ENCODE measurements at places on chromosomes 7 and 10. TPM values are rescaled to one million over a fixed set of nuclear protein-coding genes. Genes with fewer than 3 reads are reported as not detected.
A peak's percentile ranks its signal among the peaks of the same experiment; 100 is the strongest.

DNA sequence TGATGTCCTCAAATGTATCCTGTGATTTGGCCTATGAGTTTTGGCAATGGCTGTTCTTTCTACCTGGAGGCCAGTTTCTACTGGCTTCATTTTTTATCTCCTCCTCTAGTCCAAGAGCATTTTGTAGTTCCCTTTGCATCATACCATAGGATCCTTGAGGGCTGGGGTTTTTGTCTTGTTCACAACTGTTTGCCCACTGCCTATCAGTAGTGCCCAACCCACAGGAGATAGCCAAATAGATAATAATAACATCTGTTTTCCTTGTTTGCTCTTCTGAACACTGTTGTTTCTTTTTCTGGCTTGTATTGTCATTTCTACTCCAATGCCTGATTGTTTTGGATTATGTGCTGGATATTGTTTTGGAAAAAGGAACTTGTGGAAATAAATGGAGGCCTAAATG, 3.4 kb downstream of the CDK1 start:
- peaks cover 2% of the 10 kb centered on the region for H3K27me3 ChIP-seq
- DNase-seq = no peak
- H3K4me3 ChIP-seq = peak overlapping the region; percentile 82
- peaks cover 49% of the 10 kb centered on the region for H3K36me3 ChIP-seq
- H3K27ac ChIP-seq = peak overlapping the region; percentile 72

- peaks cover 41% of the 10 kb centered on the region for H3K27me3 ChIP-seq
- no peak overlapping the region for H3K27ac ChIP-seq
- peaks cover 9% of the 10 kb centered on the region for H3K4me1 ChIP-seq
- no peak overlapping the region for H3K4me3 ChIP-seq
- DNase-seq = no peak
Measured at GRCh38 chr10:88097092-88097516, 233.7 kb downstream of the PTEN start.

DNA sequence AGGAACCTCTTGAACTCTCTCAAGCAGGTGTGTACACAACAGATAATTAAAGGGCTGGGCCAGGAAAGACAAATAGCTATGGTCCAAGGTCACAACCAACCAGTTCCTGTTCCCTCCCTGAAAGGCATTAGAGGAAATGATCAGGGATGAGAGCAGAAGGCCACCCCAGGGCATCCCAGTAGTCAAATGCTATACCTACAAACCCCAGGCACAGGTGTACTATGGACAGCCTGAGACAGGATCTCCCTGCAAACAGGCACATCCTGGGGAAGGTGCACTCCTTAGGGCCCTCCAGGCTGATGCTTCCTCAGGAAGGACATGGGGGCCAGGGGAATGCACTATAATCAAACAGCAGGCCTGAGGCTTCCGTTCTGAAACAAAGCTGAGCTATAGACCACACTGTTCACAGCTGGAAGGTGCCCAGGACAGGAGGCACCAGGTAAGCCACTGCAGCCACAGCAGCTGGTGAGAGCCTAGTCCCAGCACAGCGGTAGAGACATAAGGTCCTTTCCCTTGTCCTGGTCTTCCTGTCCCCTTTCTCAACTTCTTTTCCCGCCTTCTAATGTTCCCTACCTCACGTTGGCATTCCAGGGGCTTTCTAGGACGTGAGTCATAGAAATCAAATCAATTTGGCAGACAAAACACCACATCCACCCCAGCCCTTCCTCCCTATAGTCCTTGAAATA, 13.3 kb downstream of the PARP12 start:
- H3K36me3 ChIP-seq = peaks cover 69% of the 10 kb centered on the region
- no peak overlapping the region for H3K4me3 ChIP-seq
- H3K4me1 ChIP-seq = peaks cover 24% of the 10 kb centered on the region
- DNase-seq = no peak
- H3K27me3 ChIP-seq = no peaks in the 10 kb centered on the region

DNA sequence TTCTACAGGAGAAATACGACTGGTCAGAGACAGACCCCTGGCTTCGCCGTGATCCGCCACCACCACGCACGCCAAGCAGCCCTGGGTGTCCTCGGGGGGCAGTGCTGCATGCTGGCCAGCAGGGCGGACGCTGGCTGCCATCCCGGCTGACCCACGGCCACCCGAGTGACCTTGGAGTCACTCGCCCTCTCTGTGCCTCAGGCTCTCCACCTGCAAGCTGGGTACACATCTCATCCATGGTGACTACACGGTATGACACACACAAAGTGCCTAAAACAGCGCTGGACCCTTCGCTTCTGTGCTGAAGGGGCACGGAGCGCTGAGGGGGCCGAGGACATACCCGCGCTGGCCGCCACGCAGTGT, 62.0 kb upstream of the RNF32 start:
- DNase-seq = no peak
- no peak overlapping the region for H3K27ac ChIP-seq
- no peaks in the 10 kb centered on the region for H3K36me3 ChIP-seq
- peaks cover 5% of the 10 kb centered on the region for H3K4me1 ChIP-seq
- H3K4me3 ChIP-seq = no peak overlapping the region
- peaks cover 23% of the 10 kb centered on the region for H3K27me3 ChIP-seq

GRCh38 chr7:5238500-5238899, 44.2 kb upstream of the SLC29A4 start:
- no peak overlapping the region for H3K27ac ChIP-seq
- no peak overlapping the region for H3K4me3 ChIP-seq
- H3K4me1 ChIP-seq = peaks cover 12% of the 10 kb centered on the region
- no peak for DNase-seq
- no peaks in the 10 kb centered on the region for H3K36me3 ChIP-seq
- H3K27me3 ChIP-seq = peaks cover 20% of the 10 kb centered on the region

- no peaks in the 10 kb centered on the region for H3K4me1 ChIP-seq
- H3K4me3 ChIP-seq = no peak overlapping the region
- no peak overlapping the region for H3K27ac ChIP-seq
- no peaks in the 10 kb centered on the region for H3K27me3 ChIP-seq
- DNase-seq = no peak
Measured at GRCh38 chr10:66381045-66381444, 544.8 kb upstream of the LRRTM3 start.

DNA sequence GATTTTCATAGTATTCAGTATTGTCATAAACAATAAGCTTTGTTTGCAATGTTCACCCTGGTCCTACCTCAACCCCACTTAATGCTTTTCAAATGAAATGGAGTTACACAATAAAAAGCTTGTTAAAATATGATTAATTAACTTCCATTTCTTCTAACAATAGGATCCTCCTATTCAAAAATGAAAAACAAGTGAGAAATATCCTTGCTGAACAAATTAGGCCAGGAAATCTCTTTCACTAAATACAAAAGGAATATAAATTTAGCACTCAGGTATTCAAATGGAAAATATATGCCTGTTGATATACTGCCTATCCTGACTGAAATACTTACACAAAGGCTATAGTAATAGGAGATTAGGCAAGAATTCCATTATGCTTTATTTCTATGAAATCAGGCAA, 323.4 kb upstream of the GRM3 start:
- DNase-seq = no peak

DNA sequence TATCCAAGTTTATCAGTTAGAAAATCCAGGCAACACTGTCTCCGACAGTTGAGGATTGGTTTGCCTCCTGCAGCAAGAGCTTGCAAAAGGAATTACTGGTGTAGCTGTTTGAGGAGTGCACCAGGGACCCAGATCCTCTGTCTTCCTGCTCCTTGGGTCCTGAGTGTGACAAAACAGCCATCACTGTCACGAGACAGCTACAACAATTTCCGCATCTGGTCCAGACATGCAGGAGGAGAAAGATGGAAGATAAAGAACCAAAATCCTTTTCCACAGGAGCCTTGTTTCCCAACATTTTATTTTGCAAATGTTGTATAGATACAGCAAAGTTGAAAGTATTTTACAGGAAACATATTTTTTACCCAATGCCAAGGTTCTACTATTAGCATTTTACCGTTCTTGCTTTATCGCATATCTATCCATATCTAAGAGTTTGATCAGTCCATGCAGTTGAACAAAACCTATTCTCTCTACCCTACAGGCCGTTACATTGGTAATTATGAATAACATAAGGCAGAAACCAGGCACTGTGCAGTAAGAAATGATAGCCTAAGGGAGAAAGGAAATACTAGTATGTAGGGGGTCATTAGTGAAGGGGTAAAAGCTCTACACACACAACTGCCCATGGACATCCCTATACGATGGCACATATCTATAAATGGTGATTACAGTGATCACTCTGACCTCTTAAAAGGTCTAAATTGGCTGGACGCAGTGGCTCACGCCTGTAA, 54.9 kb downstream of the FAM204A start:
- no peak for DNase-seq
- H3K4me1 ChIP-seq = no peaks in the 10 kb centered on the region
- H3K27ac ChIP-seq = no peak overlapping the region
- H3K36me3 ChIP-seq = no peaks in the 10 kb centered on the region
- H3K4me3 ChIP-seq = no peak overlapping the region
- H3K27me3 ChIP-seq = peaks cover 28% of the 10 kb centered on the region

GRCh38 chr7:157009778-157010587, 480 bp downstream of the MNX1 start:
- H3K27ac ChIP-seq = peak overlapping the region; percentile 48
- H3K36me3 ChIP-seq = no peaks in the 10 kb centered on the region
- H3K4me3 ChIP-seq = peak overlapping the region; percentile 67
- H3K4me1 ChIP-seq = peaks cover 8% of the 10 kb centered on the region

DNA sequence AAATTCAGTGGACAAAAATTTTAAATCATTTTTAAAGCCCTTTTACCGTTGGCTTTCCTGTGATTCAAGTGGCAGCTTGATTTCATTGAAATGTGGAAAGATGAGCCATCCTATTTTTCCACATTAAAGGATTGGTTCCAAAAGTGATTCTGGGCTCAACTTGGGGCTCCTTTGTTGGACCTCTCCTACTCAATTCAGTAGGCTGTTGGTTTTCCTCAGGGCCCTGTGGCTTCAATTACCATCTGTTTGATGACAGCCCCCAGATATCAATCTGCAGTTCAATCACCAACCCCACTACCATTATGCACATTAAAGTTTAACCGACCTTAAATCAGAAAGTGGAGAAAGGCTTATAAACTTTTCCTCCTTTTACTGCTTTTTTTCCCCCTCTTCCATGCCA, 47.3 kb downstream of the AVL9 start:
- DNase-seq = no peak
- H3K4me3 ChIP-seq = no peak overlapping the region
- no peak overlapping the region for H3K27ac ChIP-seq
- H3K4me1 ChIP-seq = peaks cover 6% of the 10 kb centered on the region

DNA sequence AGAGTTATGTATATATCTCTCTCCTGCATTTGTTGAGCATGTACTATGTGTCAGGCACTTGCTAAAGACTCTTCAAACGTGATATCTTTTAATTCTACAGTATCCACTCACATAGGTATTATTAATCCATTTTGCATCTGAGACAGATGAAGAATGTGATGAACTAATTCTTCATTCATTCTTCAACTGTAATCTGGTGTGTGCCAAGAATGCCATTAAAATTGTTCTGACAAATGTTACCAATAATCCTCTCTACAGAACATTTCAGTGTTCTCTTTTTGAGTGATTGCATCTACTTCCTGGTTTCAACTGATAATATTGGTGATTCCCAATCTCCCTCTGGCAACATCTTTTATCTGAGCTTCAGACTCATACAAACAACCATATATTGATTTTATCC, 18.0 kb upstream of the INHBA start:
- H3K27me3 ChIP-seq = peaks cover 12% of the 10 kb centered on the region
- no peak overlapping the region for H3K27ac ChIP-seq
- H3K4me3 ChIP-seq = no peak overlapping the region
- H3K4me1 ChIP-seq = no peaks in the 10 kb centered on the region

DNA sequence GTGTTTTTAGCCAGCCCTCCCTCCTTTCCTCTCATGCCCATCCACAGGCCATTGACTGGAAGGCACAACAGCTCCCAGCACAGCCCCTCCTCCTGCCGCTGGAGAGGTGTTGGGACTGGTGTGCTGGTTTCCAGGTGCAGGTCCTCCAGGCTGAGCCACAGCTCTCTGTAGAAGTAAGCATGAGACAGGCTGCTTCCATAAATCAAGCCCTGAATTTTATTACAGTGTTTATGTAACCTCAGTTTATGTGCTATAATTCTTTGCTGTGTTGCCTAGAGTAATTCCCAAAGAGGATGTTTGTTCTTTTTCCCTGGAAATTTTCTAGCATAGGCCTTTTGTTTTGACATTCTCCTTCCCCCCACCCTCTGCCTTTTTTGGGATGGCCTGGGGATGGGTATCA, 445.8 kb downstream of the AUTS2 start:
- no peak overlapping the region for H3K27ac ChIP-seq
- no peaks in the 10 kb centered on the region for H3K36me3 ChIP-seq
- DNase-seq = no peak
- H3K27me3 ChIP-seq = no peaks in the 10 kb centered on the region
- no peaks in the 10 kb centered on the region for H3K4me1 ChIP-seq
- no peak overlapping the region for H3K4me3 ChIP-seq

GRCh38 chr10:17024461-17024860, 105.2 kb downstream of the CUBN start:
- peaks cover 46% of the 10 kb centered on the region for H3K4me1 ChIP-seq
- H3K4me3 ChIP-seq = peak overlapping the region; percentile 35

DNA sequence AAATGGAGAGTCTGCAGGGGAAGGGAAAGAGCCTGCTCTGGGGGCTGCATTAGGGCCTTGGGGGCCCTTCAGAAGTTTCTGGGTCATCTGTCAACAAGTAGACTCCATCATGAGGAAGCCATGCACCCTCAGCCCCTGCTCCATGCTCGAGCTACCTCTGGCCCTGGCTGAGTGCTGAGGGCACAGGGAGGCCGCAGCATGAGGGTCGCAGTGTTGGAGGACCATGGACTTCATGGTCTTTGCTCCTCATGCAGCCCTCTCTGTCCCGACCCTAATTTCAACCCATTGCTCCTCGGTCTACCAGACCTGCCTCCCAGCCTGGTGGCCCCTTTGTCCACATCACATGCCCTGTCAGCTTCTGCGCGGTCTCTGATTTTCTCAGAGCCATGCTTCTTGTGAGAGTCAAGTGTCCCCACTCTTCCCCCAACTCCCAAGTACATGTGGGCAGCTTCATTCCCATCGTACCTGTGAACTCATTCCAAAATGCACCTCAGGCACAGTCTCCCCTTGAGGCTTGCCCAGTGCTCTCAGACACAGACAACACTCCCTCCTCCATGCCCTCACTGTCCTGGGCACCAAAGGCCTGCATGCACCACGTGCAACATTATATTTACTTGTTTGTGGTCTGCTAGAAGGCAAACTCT, 14.7 kb downstream of the ZNF488 start:
- H3K36me3 ChIP-seq = no peaks in the 10 kb centered on the region
- H3K27ac ChIP-seq = no peak overlapping the region
- DNase-seq = no peak
- H3K4me1 ChIP-seq = peaks cover 5% of the 10 kb centered on the region
- no peak overlapping the region for H3K4me3 ChIP-seq
- peaks cover 2% of the 10 kb centered on the region for H3K27me3 ChIP-seq

GRCh38 chr10:5504146-5505072, 5.0 kb upstream of the CALML5 start:
- H3K27me3 ChIP-seq = peaks cover 10% of the 10 kb centered on the region
- no peak overlapping the region for H3K4me3 ChIP-seq
- H3K36me3 ChIP-seq = no peaks in the 10 kb centered on the region
- H3K4me1 ChIP-seq = no peaks in the 10 kb centered on the region
- no peak for DNase-seq

Gene HOXA4
- total RNA-seq = not detected

Gene ZNF680
- 10.4 TPM for total RNA-seq

Gene CALML5
- not detected for total RNA-seq

Gene AKR1D1
- total RNA-seq = not detected

Gene SUV39H2
- 47.5 TPM for total RNA-seq

Gene MET
- 2.2 TPM for total RNA-seq

Gene TFPI2
- not detected for total RNA-seq

Gene TDRD1
- 0.16 TPM for total RNA-seq

Gene GPR141
- not detected for total RNA-seq

Gene CASP7
- total RNA-seq = 15.6 TPM

Measured in activated CD4-positive, alpha-beta T cell treated with anti-CD3 and anti-CD28 coated beads, Interleukin-2, amount 10 ng/mL, durations not matched to agents 24 days and 14 days (primary cell).